Kidney glomerular epithelial cell (primary cell): ENCODE measurements at places on chromosomes 4 and X.

DNA sequence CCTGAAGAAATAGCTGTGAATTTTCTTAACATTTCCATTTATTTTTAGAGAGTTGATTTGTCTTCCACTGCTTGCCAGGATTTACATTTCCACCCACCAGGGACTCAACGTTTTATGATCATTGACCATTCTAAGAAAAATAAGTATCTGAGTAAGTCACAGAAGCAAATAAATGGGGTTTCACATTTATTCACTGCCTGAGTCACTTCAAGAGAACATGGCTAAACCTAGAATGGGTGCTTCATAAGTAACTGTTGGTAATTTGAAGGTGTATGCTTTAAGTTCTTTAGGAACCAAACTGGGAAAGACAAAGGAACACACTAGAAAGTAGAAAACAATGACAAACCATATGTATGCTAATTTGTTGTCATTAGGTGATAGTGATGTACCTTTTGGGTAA is 43.2 kb upstream of the GRIA3 start:
- no peak for DNase-seq

GRCh38 chr4:32172086-32172485 is 1451.9 kb downstream of the PCDH7 start:
- no peak for DNase-seq

- DNase-seq, result no peak
Observed at GRCh38 chrX:119605464-119606279, 552 bp downstream of the NKRF start.

GRCh38 chrX:74349387-74349786 is 45.4 kb downstream of the ZCCHC13 start:
- DNase-seq, result no peak

DNA sequence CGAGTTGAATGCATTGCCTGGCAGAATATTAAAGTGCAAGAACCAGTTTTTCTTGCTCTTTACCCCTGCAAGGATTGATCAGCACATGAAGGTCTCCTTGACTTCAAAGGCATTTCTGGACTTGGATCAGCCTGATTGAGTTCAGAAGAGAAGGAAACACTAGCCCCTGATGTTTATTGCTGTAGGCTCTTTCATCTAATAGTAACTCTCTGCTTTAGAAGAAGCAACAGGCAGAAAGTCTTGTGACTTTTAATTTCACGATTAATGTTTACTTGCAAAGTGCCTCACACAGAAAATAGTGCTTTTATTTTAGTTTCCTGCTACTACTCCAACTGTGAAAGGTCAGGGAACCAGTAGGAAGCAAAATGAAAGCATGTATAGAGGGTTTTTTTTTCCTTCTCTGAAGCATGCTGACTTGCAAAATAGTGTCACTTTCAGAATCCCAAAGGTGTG is 69.1 kb downstream of the PCDH7 start:
- no peak for DNase-seq
